ENCODE measurements at places on chromosomes 11 and 22.

- DNase-seq: no peak
These were observed 55.6 kb upstream of the LARGE1 start for GRCh38 chr22:33975841-33976240.

- no peak for DNase-seq
These were observed 171.5 kb upstream of the B3GAT1 start for GRCh38 chr11:134583397-134583990.

GRCh38 chr22:25199731-25200520, at the start of gene CRYBB3:
Gene CRYBB3, plus strand, starts transcription at chr22:25199858. Its CDS starts 1,539 bp downstream, at chr22:25201397.
- no peak for DNase-seq

DNA sequence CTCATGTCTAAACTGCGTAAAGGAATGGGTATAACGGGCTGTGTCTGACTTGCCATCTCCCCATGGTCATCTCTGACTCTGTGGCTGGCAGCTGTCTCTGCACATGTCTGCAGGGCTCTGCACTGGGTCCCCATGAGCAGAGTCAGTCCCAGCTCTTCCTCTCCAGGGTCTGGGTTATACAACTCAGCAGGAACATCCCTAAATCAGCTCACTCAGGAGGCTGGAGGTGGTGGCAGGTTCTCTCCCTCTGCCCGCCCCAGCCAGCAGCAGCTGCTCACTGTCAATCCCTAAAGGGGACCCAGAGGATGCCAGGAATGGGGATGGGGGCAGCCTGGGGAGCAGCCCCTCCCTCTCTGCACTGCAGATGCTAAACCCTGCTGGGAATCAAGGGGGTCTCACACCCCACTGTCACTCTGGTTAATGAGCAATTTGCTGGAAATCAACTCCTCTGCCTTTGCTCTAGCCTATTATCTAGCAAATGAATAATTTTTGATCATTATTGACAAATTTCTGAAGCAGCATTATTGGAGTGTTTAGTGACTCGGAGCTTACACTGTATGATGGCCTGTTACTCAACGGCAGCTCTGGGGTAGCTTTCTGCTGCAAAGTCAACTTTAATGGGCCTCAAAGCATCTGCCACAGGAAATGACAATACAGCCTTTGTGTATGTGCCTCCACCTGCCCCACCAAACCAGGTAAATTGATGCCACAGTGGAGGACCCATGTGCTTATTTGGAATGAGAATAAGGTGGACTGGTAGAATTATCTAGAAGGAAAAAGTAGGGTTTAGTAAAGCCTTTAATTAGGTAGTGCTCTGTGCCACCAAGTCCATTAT, 55.7 kb upstream of the SHANK2 start:
- no peak for DNase-seq

DNA sequence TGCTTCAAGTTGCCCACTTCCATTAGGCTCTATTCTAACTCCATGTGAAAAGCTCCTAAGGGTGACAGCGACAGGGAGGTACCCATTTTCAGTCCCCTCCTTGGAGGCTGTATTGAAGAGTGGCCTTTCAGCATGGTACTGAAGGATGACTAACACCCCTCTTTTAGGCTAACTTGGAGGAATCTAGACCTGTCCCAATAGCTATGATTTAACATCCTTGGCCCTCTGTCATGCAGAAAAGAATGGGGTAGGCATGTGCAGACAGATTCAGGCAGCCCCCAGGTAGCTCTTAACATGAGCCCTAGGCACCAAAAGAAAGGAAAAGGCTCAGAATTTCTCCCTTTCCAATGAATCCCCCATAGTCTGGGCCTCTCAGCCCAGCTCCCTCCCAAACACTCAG, 89.3 kb upstream of the AMOTL1 start:
- no peak for DNase-seq

GRCh38 chr22:49295851-49296560, 531.7 kb downstream of the BRD1 start:
- no peak for DNase-seq

GRCh38 chr11:9265211-9266131, at the start of gene DENND5A:
Gene DENND5A, minus strand, starts transcription at chr11:9265350. Its CDS starts 281 bp downstream, at chr11:9265069.
- peak; percentile 65 for DNase-seq

DNA sequence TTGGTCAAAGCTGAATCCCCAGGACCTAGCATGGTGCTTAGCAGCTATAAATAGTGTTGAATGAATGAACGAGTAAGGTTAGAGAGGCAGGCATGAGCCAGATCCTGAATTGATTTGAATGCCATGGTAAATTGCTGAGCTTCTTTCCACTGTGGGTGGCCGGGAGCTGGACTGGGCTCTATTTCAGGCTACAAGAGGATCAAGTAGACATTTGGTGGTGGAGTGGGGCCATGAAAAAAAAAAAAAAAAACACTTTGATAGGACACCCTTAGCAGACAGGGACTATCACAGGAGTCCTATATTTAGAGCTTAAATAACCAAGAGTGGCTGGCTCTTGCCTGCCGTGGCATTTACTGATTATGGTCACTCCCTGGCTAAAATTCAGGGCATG, 77.6 kb downstream of the MIAT start:
- DNase-seq: no peak

DNA sequence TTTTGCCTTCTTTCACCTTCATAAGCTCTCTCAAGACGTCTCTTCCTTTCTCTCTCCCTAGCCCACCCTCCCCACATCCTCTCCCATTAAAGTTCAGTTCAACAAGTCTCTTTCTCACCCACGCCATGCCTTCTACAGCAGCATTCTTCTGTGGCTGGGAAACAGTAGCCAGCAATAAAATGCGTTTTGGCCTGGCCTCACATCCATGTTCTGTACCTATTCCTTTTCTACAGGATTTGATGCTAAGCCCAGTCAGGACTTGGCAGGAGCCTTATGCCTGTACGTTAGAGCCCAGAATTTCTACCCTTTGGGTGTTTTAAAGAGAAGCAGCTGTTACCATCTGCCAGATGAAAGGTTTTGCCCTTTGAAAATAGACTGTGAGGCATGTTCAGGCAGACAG, 7.1 kb upstream of the CD44 start:
- DNase-seq: no peak

DNA sequence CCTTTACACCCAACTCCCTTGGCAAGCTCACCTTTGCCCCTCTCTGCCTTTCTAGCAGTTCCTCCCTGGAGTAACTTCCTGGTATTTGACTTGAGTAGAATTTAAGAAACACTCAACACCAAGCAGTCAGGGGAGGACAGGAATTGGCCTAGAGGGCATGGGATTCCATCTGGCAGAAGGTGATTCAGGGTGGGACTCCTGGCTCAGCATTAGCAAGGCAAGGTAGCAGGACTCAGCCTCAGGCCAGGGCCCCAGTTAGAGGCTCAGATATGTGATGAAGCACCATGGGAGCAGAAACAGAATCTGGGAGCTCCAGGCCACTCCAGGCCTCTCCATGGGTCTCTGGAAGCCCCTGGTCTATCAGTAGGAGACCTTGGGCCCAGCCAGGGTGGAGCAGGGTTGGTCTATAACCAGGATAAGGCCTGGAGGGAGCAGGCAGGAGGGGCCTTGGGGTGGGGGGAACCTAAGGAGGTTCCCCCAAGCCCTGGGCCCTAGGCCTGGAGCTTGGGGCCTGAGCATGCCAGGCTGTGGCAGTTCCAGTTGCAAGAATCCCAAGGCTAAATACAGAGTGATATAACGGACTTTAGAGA, 148.2 kb downstream of the PARVA start:
- DNase-seq: no peak

DNA sequence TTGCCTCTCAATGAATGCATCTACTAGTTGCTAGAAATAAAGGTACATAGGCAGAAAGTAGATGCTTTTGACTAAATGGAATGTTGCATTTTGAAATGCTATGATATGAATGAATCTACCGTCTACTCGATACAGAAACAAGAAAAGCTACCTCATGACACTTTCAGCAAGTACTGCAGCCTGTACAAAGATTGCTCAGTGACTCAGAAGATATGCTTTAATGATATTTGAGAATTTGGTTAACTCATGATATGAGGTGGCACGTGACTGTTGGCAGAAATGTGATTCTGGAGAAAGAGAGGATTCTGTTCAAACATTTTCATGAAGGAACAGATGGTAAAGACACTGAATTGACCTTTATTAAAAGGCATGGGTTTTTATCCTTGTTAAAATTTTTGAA, 76.0 kb downstream of the HSD17B12 start:
- no peak for DNase-seq

- DNase-seq: no peak
These were observed 4.2 kb downstream of the AMPD3 start for GRCh38 chr11:10459029-10459970.

DNA sequence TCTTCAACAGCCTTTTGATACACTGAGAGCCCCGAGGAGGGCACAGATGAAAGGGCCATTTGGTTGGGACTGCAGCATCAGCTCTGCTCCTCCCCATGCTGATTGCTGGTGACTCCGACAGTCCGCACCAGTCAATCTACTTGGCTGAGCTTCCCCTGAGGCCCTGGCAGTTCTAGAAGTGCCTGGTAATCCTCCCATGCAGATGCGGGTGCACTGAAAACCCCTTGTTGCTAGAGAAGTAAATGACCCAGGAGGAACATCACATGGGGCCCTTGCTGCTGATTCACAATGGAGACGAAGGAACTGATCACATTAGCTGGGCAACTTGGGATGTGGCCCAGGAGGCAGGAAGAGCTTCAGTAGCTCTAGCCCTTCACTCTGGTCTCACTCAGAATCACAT, 35.2 kb upstream of the RIC3 start:
- no peak for DNase-seq

GRCh38 chr22:16933291-16934282, 74.4 kb downstream of the GAB4 start:
- no peak for DNase-seq

GRCh38 chr11:3056296-3057068, 741 bp downstream of the CARS1 start:
- no peak for DNase-seq

DNA sequence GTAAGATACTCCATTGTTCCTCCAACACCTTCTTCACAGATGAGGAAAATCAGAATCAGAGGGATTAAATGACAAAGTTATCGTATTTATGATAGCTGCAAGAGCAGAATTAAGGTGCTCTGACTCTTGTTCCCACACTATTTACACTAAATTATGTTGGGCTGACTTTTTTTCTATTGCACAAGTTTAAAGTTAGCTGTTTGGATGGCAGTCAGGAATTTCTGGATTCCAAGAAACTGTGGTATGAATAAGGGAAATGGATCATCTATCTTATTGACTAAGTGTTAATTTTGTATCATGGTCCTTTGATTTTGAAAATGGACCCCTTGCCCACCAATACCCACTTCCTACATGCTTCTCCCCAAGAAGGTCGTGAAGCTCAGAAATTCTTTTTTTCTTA, 19.9 kb upstream of the APOA1 start:
- DNase-seq: no peak

DNA sequence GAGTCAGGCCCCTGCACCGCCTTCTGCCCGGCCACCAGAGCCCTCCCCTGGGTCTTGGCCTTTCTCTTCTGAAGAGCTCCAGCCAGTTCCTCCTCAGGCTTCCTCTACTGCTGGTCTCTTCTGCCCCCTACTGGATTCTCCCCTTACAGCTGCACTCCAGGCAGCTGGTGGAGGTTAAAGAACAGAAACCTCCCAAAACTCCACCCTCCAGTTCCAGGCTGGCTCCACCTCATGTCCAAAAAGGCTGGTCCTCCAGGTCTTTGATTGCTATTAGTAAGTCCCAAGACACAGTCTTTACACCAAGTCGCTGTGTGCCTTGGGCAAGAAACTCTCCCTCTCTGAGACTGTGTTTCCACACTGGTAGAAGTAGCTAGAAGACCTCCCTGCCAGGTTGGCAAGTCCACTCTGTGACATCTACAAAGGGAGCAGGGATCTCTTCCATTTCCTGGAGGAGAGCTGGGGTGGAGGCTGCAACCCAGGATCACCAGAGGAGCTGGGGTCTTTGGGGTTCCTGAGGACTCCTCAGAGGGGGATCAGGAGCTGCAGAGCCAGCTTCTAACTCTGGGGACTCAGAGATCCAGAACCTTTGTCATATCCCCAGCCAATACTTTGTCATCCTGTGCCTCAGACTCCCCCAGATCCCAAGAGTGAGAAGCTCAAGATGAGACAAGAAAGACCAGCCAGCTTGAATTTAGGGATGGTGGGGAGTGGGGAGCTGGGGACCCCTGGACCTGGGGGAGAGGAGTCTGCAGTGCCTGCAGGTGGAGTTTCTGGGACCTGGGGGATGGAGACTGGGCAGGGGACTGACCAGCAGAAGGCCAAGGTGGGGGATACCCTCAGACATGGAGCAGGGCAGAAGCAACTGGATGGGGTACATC, 3.4 kb upstream of the IGLL5 start:
- DNase-seq: no peak

DNA sequence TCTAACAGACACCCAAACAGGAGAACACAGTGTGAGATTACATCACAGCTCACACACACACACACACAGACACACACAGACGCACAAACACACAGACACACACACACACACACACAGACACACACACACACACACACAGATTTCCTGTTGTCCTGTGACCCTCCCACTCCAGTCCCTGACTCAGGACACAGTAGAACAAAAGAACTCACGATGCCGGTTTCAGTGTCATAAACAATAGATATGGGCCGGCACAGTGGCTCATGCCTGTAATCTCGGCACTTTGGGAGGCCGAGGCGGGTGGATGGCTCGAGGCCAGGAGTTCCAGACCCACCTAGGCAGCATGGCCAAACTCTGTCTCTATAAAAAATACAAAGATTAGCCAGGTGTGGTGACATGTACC, 13.8 kb upstream of the KAT5 start:
- no peak for DNase-seq

DNA sequence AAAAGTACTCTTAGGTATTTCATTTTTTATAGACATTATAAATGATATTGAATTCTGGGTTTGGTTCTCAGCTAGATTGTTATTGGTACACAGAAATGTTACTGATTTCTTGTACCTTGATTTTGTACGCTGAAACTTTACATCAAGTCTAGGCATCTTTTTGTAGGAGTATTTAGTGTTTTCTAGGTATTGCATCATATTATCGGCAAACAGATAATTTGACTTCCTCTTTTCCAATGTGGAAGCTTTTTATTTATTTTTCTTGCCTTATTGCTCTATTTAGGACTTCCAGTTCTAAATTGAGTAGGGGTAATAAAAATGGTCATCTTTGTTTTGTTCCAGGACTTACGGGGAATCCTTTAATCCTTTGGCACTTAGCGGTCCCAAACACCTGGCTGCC, 676.6 kb upstream of the CCDC179 start:
- DNase-seq: no peak

- no peak for DNase-seq
These were observed 626.1 kb upstream of the ARHGAP42 start for GRCh38 chr11:100061006-100061405.

DNA sequence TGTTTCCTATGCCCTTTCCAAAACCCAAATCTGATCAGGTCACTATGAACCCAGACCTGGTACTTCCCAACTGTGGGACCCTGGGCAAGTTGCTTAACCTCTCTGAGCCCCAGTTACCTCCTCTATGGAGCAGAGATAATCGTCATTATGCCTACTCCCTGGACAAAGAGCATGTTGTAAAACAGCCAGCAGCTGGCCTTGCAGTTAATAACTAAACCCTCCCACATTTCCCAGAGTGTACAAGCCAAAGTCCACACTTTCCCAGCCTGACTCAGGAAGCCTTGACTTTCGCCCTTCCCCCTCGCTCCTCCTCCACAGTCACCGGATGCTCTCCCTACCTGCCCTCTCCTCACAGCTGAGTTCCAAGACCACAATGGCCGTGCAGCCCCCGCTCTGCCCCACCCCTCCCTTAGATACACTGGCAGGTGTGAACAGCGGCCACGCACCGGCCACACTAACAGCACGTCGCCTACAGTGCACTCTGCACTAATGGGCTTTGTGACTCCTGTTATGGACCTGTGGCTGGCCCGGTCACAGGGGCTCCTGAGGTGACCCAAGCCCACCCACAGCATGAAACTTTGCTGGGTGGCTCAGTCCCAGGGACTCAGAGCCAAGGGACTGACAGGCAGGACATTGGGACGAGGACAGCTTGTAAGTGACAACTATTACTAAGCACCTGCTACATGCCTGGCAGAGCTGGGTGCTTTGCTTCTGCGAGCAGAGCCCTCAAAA, 15.6 kb upstream of the MFNG start:
- peak; percentile 52 for DNase-seq

Measured in forelimb muscle (tissue), 1 donor.